ENCODE measurements at places on chromosomes 6 and 20.

DNA sequence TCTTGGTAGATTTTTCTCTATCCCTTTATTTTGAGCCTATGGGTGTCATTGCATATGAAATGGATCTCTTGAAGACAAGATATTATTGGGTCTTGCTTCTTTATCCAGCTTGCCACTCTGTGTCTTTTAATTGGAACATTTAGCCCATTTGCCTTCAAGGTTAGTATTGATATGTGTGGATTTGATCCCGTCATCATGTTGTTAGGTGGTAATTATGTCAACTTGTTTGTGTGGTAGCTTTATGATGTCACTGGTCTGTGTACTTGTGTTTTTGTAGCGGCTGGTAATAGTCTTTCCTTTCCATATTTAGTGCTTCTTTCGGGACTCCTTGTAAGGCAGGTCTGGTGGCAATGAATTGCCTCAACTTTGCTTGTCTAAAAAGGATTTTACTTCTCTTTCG, 61.9 kb downstream of the UNC5CL start:
- DNase-seq: no peak

DNA sequence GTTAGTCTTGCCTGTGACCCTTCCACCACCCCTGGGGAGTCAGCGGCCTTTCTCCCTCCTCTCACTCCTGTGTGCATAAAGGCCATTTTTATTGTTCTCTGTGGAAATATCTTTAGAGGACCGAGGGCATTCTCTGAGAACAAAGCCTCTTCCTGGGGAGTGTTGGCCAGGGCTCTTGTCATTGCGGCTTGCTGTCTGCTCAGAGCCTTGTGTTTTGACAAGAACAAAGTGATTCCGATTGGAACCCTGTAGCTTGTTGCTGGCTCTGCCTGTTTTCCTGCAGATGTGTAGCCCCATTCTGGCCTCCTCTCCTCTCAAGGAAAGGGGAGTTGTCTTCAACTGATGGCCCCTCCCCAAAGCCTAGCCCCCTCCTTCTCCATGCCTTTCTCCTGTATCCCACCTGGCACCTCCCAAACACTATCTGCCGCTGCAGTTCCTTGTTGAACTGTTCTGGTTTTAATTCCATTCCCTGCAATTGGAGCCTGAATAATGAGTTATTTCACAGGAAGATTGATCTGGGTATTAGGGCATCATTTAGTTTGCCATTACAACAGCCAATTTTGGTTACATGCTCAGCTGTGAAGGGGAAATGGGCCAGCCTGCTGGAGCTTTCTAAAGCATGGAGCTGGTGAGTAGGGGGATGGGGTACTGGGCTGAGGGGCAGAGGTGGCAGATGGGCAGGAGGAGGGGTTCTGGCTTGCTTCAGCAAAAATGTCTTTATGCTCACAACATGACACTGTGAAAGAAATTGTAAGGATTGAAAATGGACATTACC, 252.5 kb downstream of the LRFN2 start:
- no peak for DNase-seq

GRCh38 chr6:160986851-160987250, 4.7 kb upstream of the MAP3K4 start:
- no peak for DNase-seq

- no peak for DNase-seq
Measured at GRCh38 chr20:46833360-46833759, 61.3 kb upstream of the EYA2 start.

DNA sequence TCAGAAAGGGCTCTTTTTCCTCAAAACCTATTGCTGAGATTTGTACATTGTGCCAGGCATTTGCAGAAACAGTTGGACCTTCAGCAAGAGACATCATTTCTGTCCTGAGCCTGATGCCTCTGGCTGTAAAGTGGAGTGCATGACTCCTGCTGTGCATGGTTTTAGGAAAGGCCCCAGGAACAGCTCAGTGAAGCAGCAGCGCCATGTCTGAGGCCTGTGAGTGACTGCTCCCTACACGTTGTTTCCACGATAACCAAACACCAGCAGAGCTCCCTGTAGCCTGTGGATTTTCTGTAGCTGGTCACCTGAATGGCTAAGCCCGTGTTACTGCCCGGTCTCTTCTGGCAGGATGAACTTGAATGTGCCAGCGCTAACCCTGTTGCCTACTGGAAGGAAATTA, 232.5 kb downstream of the TFAP2C start:
- DNase-seq: no peak

DNA sequence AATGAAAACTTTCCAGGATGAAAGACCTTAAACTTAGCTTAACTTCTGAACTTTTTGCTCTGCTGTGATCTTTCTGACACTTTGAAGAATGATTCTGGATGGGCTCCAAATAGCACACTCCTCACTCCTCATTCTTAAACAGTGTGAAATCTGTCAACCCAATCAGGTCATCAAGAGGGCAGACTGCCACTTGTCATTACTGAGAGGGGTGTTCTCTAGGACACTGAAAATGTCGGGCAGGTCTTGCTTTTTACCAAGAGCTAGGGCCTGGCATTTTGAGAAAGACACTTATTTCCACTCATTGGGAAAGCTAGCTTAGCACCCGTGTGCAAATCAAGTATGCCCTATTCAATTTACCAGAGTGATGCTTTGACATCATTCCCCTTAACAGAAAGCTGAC, 122.2 kb downstream of the MTFR2 start:
- no peak for DNase-seq

Measured in vagina (tissue), 2 donors.